Bronchial epithelial cell (primary cell): ENCODE measurements at places on chromosomes 7 and 10. TPM values are rescaled to one million over a fixed set of nuclear protein-coding genes. Genes with fewer than 3 reads are reported as not detected.

Gene FAS
- 19.6 and 36.1 TPM in 2 replicates for total RNA-seq

Gene BICC1
- 0.13 and 1.1 TPM in 2 replicates for total RNA-seq

Gene PRSS2
- total RNA-seq: not detected in 2 replicates

Gene NME8
- total RNA-seq: not detected in 2 replicates

Gene ANKRD61
- total RNA-seq: 0.26 TPM in 1 of 2 replicates, not detected in the other

Gene SYCE1
- not detected in 2 replicates for total RNA-seq

Gene CYP26C1
- under 0.01 TPM in 2 replicates for total RNA-seq

Gene LCOR
- total RNA-seq: 29.5 and 34.4 TPM in 2 replicates

Gene HOXA1
- 0.26 TPM in 2 replicates for total RNA-seq

Gene ZNF282
- 23.2 and 27.3 TPM in 2 replicates for total RNA-seq

Gene HHEX
- 0.26 and 0.38 TPM in 2 replicates for total RNA-seq

Gene TUBAL3
- 0.26 TPM in 2 replicates for total RNA-seq

Gene LYZL2
- not detected in 2 replicates for total RNA-seq

Gene HMX3
- total RNA-seq: 0.13 TPM in 1 of 2 replicates, not detected in the other

Gene HTR7
- total RNA-seq: 15.5 and 16.3 TPM in 2 replicates

Gene AMPH
- total RNA-seq: not detected in 2 replicates

Gene PTF1A
- total RNA-seq: not detected in 2 replicates

Gene SP4
- total RNA-seq: 5.3 and 7.3 TPM in 2 replicates

Gene STOX1
- under 0.01 TPM in 1 of 2 replicates, not detected in the other for total RNA-seq

Gene EIF4EBP2
- 7.9 and 10.2 TPM in 2 replicates for total RNA-seq

Gene SKIDA1
- total RNA-seq: under 0.01 and 0.13 TPM in 2 replicates

Gene TCF7L2
- 1.1 and 1.2 TPM in 2 replicates for total RNA-seq

Gene ADARB2
- 0.13 TPM in 1 of 2 replicates, not detected in the other for total RNA-seq

Gene ZNF488
- under 0.01 and 0.13 TPM in 2 replicates for total RNA-seq

Gene SLC26A3
- not detected in 2 replicates for total RNA-seq

Gene CALML5
- total RNA-seq: 0.79 and 4.4 TPM in 2 replicates

Gene AFAP1L2
- 6.8 and 10.8 TPM in 2 replicates for total RNA-seq

Gene ITPRID1
- not detected in 2 replicates for total RNA-seq

Gene FAM24B
- 7.9 and 11.1 TPM in 2 replicates for total RNA-seq

Gene JCAD
- under 0.01 TPM in 1 of 2 replicates, not detected in the other for total RNA-seq
